ENCODE measurements at places on chromosomes 7 and 10. TPM values are rescaled to one million over a fixed set of nuclear protein-coding genes. Genes with fewer than 3 reads are reported as not detected.
A peak's percentile ranks its signal among the peaks of the same experiment; 100 is the strongest.

NUTM2B gene
- 0.32 TPM for total RNA-seq

TRIM50 gene
- not detected for total RNA-seq

ITGA8 gene
- total RNA-seq = 1.3 TPM

CPSF4 gene
- total RNA-seq = 33.8 TPM

DEPP1 gene
- 29.8 TPM for total RNA-seq

C10orf105 gene
- total RNA-seq = not detected

SAMD8 gene
- 28.5 TPM for total RNA-seq

TCAF2 gene
- total RNA-seq = 0.64 TPM

GIMAP1 gene
- not detected for total RNA-seq

FAM13C gene
- 2.3 TPM for total RNA-seq

CUZD1 gene
- total RNA-seq = 0.32 TPM

NUTM2A gene
- total RNA-seq = under 0.01 TPM

AQP1 gene
- 11.9 TPM for total RNA-seq

- peak; percentile 37 for DNase-seq
These were observed 344.1 kb upstream of the HPS1 start for GRCh38 chr10:98790817-98791216.

DNA sequence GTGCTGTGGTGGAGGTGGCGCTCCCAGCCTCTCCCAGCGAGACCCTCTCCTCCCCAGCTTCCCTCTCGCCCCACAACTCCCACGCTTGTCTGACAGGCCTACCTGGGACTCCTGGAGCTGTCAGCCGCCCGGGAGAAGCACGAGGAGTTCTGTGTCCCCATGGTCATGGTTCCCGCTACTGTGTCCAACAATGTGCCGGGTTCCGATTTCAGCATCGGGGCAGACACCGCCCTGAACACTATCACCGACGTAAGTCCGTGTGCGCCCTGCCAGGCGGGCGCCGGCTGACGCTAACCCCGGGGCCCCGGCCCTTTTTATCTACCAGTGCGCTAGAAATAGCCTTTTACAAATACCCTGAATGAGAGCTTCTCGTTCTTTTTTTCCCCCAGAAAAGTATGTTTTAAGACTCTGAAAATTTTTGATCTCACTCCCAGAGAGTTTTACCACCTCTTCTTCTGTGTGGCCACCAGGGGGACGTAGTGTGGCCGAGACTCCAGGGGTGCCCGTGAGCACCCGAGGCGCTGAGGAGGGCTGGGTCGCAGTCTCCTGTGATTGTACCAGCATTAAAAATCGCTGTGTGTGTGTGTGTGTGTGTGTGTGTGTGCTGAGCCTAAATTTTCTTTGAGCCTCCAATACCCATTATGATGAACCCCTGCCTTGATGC is 52.6 kb downstream of the PFKP start:
- DNase-seq = peak; percentile 34

DNA sequence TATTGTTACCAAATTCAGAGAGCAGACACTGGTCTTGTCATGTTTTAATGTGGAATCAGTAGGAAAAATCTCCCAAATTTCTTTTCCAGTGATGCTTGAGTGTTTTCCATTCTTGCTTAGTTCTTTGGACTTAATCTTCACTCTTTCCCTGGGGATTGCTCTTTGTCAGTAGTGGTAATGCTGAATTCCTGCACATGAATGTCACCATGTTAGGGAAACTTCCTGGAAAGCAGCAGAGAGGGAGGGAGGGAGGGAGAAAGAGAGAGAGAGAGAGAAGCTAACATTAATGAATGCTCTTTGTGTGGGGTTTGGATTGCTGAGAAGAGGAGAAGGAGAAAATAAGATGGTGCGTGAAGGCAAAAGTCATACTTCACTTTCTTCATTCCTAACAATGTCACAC is 295.3 kb upstream of the COBL start:
- DNase-seq = no peak

DNA sequence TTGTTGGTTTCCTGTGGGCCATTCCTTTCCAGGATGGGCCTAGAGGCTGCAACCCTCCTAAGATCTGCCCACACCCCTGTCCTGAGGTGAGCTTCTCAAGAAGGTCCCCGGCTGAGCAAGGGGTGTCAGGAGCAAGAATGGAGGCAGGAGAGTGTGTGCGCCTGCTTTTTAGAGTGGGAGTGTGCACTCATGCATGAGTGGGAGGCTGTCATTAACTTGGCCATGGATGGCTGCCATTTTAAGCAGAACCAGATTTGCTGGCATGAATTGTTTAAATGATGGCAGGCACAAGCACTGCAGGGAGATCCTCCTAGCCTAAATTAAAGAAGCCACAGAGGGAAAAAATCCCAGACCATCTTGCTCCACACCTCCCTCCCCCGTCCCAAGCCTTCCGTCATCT is 2.9 kb upstream of the SGPL1 start:
- DNase-seq = no peak

GRCh38 chr10:110609605-110610004 is 34.5 kb upstream of the RBM20 start:
- DNase-seq = no peak

- no peak for DNase-seq
These were observed 20.3 kb upstream of the HGF start for GRCh38 chr7:81790120-81790500.

DNA sequence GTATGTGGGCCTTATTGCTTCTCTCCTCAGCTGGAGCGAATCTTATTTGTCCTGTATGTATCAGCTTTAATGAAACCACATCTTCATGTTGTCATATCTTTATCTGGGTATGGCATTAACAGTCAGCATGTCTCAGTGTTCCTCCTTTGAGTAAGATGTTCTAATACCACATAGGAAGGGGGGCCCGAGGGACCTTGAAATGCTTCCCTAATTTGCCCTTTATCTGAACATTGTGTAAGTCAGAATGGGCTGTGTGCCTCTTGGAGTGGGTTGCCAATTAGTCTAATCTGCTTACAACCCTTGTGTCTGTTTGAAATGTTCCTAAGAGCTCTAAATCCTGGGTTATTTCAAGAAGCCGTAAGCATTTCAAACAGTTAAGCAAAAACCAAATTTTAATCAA is 623.8 kb downstream of the SUGCT start:
- no peak for DNase-seq

GRCh38 chr7:157684157-157684908 is 347.5 kb downstream of the DNAJB6 start:
- DNase-seq = no peak

- DNase-seq = peak; percentile 44
These were observed 540 bp downstream of the SNX13 start for GRCh38 chr7:17939606-17940301.

GRCh38 chr10:113604572-113604971 is 51.7 kb downstream of the HABP2 start:
- DNase-seq = no peak

GRCh38 chr10:61112771-61113170 is 168.8 kb upstream of the RHOBTB1 start:
- no peak for DNase-seq

- DNase-seq = no peak
These were observed 636.7 kb upstream of the SEMA3D start for GRCh38 chr7:85823396-85824080.

DNA sequence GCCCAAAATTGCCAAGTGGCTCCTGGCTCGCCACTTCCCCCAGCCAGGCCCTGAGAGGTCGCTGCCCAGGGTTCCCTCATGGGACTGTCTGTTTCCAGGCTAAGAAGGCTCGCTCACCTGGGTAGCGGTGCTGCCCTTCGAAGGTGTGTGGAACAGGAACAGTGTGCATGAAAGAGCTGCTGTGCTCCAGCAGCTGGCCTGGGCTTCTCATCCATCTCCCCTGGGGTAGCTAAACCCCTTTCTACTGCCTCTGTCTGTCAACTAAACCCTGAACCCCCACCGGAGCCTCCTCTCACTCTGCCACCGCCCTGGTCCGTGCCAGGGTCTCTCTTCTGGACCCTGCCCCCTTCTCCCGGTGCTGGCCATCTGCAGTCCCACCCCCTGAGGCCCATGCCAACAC is 152.9 kb downstream of the EBF3 start:
- DNase-seq = no peak

DNA sequence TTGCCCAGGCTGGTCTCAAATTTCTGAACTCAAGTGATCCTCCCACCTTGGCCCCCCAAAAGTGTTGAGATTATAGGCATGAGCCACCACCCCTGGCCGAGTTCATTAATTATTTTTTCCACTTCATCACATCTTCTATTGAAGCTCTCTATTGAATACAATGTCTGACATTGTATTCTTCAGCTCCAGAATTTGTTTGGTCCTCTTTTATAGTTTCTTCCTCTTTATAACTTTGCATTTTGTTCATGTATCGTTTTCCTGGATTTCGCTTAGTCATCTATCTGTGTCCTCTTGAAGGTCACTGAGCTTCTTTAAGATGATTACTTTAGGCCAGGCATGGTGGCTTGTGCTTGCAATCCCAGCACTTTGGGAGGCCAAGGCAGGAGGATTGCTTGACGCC is 30.2 kb downstream of the NOM1 start:
- no peak for DNase-seq

GRCh38 chr10:80260295-80261243 is 28.9 kb downstream of the MAT1A start:
- DNase-seq = peak; percentile 15

DNA sequence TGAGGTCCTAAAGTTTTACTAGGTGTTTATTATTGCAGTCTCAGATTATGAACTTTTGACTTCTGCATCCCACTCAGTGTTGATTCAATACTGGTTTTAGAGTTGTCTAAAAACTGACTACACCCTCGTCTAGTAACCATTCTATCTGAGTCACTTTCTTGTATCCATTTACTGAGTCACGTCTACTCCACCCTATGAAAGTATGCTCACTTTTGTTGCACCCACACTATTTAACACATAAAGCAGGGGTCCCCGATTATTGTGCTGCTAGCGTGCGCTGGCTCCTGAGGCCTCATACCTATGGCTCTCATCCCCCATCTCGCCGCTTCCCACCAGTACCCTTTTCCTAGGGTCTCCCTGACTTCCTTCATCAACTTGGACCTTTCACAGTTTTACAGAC is 2.0 kb downstream of the SAMD9 start:
- peak; percentile 21 for DNase-seq

DNA sequence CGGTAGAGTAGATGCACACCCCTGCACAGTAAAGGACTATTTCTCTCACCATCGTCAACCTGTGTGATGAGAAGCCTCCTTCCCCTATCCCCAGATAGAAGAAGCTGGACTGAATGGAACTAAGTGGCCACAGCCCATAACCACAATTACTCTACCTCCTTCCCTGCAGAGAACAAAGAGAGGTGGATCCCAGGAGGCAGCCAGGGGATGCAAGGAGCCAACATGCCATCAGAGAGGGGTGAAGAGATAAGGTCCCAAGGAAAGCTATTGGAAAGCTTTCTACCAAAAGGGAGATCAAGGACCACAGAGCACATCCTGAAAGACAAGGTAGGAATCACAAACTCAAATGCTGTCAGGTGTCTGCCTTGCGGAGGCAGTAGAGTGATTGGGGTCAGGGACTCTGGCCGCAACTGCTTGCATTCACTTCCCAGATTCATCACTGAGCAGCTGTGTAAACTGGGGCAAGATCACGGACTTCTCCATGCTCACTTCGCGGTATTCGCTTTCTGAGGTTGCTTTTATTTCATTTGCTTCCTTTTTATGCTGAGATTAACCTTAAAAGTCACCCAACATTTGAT is 81.6 kb upstream of the MYO3A start:
- no peak for DNase-seq

GRCh38 chr7:70612811-70613210 is 519.1 kb upstream of the GALNT17 start:
- DNase-seq = no peak

GRCh38 chr10:130745821-130746220 is 565.7 kb downstream of the TCERG1L start:
- DNase-seq = no peak

- DNase-seq = peak; percentile 33
These were observed 6.4 kb downstream of the NEBL start for GRCh38 chr10:20890491-20891337.

- DNase-seq = no peak
These were observed 245.6 kb upstream of the FERD3L start for GRCh38 chr7:19390795-19391194.

GRCh38 chr7:24713039-24713793 is 44.0 kb downstream of the GSDME start:
- DNase-seq = no peak

GRCh38 chr7:129848436-129848835 is 104.3 kb downstream of the UBE2H start:
- DNase-seq = no peak

DNA sequence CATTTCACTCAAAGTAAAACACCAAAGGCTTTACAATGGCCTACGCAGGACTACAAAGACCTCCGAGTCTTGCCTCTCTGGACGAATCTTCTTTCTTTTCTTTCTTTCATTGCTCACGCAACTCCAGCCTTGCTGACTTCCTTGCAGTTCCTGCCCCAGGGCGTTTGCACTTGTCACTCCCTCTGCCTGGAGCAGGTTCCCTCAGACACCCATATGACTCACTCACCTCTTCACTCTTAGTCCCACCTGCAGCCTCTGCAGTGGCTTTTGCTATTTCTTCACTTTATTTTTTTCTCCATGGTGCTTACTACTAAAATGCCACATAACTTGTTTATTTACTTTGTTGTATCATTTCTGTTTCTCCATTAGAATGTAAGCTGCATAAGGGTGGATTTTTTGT is 33.1 kb downstream of the GHRHR start:
- DNase-seq = no peak

DNA sequence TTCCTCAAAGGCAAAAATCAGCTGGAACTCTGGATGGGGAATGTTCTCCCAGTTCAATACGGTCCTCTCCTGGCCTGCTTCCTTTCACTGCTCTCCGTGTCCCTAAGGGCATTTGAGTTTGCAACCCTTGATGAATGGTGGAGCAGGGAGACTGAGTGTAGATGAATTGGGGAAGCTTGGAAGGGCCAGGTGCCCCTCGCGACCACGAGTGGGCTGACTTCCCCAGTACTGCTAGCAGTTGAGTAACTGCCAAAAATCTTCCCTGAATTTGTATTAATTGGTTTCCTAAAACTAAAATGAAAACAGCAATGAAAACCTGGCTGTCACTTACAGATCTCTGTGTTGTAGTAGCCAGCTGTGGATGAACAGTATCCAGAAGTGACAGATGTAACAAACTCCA is 13.6 kb downstream of the IRF5 start:
- no peak for DNase-seq

- no peak for DNase-seq
These were observed 178.0 kb downstream of the IPMK start for GRCh38 chr10:58089739-58090138.

DNA sequence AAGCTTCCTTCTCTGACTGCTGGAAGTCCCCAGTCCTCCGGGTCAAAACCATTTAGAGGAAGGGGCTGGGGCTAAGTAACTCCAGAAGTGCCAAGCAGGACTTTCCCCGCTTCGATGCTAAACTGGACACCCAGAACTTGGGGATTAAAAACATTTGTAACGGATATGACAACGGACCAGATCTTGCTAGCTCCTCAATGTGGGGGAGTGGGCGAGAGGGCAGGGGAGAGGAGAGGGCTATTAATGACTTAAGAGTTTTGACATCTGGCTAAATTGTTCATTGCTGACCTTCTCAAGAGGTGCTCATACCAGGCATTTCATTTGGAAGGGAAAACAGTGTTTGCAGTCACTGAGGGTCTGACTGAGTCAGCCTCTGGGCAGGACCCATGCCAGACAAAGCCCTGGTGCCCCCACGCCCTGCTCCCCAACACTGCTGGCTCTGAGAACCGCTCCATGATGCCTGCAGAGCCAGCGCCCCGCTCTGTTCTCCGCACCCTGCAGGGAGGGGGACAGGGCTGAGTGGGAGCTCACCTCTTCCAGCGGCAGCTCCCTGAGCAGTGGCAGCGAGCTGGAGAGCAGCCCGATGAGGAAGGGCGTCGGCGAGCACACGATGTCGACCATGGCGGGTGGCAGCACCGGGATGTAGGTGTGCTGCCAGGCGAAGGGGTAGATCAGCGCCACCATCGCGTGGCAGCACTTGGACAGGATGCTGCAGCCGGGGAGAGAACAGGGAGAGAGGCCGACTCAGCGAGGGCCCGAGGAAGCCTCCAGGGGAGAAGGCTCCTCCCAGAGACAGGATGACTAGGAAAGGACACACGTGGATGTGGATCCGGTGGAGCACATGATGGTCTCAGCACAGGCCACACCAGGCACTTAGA is 47.7 kb upstream of the MKRN1 start:
- peak; percentile 41 for DNase-seq
